ENCODE measurements at places on chromosomes 4 and X. TPM values are rescaled to one million over a fixed set of nuclear protein-coding genes. Genes with fewer than 3 reads are reported as not detected.

- H3K4me1 ChIP-seq: no peaks in the 10 kb centered on the region
- no peaks in the 10 kb centered on the region for H3K27me3 ChIP-seq
- no peak overlapping the region for H3K4me3 ChIP-seq
- H3K36me3 ChIP-seq: no peaks in the 10 kb centered on the region
- no peak for DNase-seq
Observed at GRCh38 chr4:140944572-140944971, 188.4 kb upstream of the TBC1D9 start.

GRCh38 chr4:175542786-175543185 is 269.3 kb downstream of the GPM6A start:
- no peak overlapping the region for H3K27ac ChIP-seq
- H3K27me3 ChIP-seq: no peaks in the 10 kb centered on the region
- no peaks in the 10 kb centered on the region for H3K4me1 ChIP-seq

DNA sequence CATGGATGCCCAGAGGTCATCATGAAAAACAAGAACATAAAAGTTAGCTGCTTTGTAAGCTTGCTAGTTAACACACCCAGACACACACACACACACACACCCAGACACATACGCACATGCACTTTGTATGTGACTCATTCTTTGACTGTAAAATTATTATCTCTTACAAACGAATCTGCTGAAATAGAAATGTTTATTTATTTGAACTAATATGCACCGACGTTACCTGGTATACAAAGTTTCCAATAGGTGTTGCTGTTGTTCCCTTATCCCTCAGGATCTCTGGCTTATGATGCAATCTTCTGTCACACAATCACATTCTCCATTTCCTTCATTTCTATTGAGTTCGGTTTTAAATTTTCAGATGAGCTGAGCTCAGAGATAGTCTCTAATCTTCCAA is 209.3 kb downstream of the PTTG2 start:
- no peaks in the 10 kb centered on the region for H3K36me3 ChIP-seq
- H3K27me3 ChIP-seq: no peaks in the 10 kb centered on the region
- no peaks in the 10 kb centered on the region for H3K4me1 ChIP-seq
- no peak overlapping the region for H3K27ac ChIP-seq
- no peak overlapping the region for H3K4me3 ChIP-seq

DNA sequence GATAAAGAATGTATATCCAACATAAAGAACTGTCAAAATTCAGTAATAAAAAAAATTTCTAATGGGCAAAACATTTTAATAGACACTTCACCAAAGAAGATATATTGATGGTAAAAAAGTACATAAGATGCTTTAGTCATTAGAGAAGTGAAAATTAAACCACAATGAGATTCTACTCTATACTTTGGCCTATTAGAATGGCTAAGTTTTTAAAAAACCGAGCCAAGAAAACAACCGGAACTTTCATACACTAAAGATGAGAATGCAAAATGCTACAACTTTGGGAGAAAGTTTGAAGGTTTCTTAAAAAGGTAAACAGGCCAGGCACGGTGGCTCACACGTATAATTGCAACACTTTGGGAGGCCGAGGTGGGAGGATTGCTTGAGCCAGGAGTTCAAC is 20.8 kb downstream of the CNOT6L start:
- H3K27me3 ChIP-seq: no peaks in the 10 kb centered on the region
- no peak for DNase-seq
- no peak overlapping the region for H3K27ac ChIP-seq

- H3K27me3 ChIP-seq: no peaks in the 10 kb centered on the region
- no peak for DNase-seq
- no peaks in the 10 kb centered on the region for H3K36me3 ChIP-seq
- H3K4me1 ChIP-seq: no peaks in the 10 kb centered on the region
Observed at GRCh38 chrX:79564362-79564761, 197.2 kb upstream of the ITM2A start.

CNGA1 gene
- total RNA-seq: 0.23 TPM

GRCh38 chrX:9767375-9767774 is 1.7 kb upstream of the GPR143 start:
- H3K36me3 ChIP-seq: no peaks in the 10 kb centered on the region
- H3K27ac ChIP-seq: no peak overlapping the region
- DNase-seq: no peak
- H3K4me3 ChIP-seq: no peak overlapping the region
- no peaks in the 10 kb centered on the region for H3K27me3 ChIP-seq

Data from Panc1 (cell line).